ENCODE measurements at places on chromosomes 11 and 22.

- no peak for DNase-seq
Measured at GRCh38 chr22:48709976-48710375, 1117.7 kb downstream of the BRD1 start.

DNA sequence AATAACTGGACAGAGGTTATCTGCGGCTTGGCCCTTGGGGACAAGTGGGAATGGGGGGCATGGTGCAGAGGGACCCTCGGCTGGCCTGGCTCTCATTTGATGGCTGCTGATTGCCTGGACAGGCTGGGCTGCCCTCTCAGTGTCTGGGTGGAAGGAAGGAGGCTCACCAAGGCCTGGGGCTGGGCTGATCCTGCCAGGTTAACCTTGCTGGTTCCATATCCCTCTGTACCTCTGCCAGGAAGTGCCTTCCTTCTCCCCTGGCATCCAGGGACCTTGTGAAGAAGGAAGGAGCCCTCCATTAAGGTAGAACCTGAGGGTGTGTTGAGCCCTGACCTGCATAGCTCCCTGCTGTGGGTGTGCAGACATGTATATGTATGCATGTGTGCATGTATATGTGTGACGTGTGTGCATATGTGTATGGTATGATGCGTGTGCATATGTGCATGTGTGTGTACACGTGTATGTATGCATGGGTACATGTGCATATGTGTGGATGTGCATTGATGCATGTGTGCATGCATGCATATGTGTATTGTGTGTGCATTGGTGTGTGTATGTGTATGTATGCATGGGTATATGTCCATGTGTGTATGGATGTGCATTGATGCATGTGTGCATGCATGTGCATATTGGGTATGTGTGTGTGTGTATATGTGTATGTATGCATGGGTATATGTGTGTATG is 433.9 kb downstream of the TBC1D22A start:
- no peak for DNase-seq

- DNase-seq: no peak
Measured at GRCh38 chr11:46642627-46643335, 25.4 kb downstream of the ATG13 start.

DNA sequence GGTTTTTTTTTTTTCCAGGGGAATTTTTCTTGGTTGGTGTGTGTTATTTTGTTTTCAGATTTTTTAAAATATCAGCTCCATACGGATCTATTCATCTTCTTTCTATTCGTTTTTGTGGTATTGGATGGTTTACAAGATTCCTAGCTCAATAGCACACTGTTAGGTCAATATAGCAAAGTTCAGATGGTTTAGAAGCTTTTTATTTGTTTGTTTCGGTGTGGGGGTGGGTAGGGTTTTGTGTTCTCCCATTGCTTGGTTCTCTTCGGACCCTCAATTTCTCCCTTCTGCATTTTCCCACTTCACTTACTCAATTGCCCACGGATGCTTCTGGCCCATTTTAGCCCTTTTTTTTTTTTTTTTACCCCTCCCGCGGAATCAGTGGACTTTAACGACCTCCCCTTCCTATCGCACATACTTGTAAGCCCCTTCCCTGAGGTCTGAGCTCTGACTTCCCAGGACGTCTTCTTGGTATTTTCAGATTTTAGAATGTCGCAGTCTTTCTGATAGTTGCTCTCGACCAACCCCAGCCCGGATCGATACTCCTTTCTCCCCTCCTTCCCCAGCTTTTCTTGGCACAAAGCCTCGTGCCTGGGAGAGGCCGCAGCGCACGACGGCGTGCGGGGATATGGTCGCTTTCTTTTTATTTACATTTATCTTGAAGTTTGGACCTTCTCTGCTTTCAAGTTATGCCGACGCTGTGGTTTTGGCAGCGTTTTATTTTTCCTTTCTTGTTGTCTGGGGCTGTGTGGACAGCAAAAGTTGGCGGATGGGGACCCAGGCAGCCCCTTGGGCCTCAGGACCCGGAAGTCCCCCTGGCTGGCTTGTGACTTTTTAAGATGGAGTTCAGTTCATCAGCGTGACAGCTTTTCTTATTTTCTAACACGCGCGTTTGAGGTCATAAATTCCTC is 4.4 kb upstream of the SPDYC start:
- DNase-seq: no peak

DNA sequence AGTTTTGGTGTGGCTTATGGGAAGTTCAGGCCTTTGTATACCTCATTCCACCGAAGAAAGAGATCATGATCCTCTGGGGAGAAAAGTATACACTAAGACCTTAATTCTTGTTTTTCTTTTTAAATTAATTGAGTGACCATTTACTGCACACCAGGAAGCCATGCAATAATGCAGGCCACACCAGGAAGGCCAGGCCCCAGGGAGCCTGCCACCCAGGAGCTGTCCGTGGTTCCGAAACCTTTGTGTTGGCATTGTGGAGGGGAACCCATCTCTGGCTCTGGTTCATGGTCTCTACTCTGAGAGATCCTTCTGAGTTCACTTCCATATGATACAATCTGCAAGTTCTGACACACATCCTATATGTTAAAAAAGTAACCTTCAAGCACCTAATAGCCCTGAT is 291.8 kb downstream of the MIAT start:
- DNase-seq: no peak

DNA sequence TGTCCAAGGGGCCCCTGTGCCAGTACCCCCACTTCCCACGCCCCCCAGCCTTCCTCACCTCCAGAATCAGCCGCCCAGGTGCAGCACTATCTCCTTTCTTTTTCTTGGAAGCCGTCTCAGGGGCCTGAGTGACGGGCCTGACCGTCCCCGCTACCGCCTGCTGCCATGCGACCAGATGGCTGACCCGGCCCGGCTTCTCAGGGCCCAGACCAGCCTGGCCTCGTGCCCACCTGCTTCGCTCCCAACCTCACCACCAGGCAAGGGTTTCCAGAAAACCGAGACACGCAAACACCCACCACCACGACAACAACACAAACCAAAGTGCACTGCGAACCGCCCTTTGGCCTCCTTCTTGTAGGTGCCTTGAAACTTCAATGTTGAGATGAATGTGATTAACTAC is 39.1 kb downstream of the MACROD1 start:
- DNase-seq: no peak

DNA sequence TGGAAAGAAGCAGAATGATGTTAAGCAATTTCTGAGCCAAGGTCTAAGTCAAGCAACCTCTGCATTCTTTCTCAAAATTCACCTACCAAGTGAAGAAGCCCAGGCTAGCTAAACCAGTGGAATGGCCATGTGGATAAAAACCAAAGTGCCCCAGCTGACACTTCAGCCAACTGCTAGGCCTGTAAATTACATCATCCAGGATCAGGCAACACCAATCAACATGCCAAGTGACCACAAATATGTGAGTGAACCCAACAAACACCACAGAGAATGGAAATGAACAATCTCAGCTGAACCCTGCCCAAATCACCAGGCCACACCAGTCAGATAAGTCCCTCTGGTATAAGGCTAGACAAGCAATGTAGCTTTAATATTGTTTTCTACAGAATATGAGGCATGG is 25.1 kb upstream of the FJX1 start:
- DNase-seq: no peak

GRCh38 chr11:94673951-94674491 is 94.1 kb upstream of the AMOTL1 start:
- no peak for DNase-seq

DNA sequence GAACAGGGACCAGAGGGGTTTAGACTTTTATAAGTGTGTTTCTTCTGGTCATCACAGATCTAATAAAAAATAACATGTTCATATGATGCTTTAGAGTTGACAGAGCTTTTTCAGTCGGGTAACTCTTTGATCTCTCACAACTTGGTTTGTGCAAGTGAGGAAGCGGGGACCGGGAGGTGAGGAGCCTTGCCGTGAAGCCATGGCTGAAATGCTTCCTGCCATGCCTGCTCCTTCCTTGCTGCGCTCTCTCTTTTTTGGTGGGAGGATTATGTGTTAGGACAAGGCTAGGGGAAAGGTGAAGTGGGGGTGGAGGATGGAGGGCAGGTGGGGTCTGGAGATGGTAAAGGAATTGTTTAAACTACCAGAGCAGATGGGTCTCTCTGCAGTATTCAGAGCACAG is 23.8 kb downstream of the TEAD1 start:
- no peak for DNase-seq

DNA sequence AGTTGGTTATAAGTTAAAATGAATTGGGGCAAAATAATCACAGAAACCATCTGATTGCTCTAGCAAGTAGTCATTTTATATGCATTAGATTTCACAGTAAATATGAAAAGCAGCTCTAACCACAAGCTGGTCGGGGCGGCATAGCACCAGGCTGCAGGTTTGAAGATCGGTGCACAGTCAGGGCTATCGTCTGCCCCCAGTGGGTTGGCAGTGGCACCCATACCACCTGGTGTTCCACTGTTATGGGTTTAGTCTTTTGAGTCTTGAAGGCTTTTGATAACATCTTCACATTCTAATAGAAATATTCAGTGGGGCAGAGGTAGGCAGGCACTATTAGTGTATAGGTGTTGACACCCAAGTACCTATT is 62.1 kb downstream of the GRK3 start:
- DNase-seq: no peak

- DNase-seq: no peak
Measured at GRCh38 chr11:134581966-134582769, 170.1 kb upstream of the B3GAT1 start.

- peak; percentile 74 for DNase-seq
Measured at GRCh38 chr11:95248666-95249467, 17.9 kb upstream of the SESN3 start.

DNA sequence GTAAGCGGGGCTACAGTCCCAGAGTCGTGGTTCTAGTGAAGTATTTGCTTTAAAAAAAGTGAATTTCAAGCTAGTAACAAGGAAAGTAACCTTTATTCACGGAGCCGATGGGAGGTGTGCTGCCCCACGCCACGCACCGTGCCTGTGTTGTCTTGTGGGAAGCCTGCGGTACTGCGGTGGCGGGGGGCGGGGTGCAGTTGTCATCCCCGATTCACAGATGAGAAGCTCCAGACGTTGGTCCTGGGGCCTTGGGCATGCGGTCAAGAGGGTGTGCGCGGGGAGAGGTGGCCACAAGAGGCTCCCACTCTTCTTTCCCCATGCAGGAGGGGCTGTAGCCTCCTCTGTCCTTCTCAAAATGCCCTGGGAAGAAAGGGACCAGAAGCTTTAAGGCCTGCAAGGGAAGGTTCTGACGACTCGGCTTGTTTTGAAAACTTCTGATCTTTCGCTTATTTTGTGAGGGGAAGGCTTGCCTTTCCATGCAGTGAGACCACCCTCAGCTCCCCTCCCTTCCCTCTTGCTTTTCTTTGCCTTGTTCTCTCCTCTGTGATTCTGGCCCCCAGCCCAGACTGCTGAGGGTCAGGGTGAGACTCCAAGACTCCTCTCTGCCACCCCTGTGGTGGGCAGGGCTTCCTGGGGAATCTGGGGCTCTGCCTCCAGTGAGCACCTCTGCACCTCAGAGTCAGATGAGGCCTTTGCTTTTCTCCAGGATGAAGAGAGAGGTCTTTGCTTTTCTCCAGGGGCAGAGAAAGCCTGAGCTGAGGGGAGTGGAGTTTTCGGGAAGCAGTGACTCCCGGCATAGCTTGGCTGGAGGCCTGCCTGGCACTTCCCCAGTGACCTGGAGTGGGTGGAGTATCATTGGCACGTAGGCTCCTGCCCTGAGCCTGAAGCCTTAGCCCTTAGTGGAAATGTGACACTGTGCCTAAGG is 6.2 kb downstream of the GLB1L3 start:
- DNase-seq: no peak

DNA sequence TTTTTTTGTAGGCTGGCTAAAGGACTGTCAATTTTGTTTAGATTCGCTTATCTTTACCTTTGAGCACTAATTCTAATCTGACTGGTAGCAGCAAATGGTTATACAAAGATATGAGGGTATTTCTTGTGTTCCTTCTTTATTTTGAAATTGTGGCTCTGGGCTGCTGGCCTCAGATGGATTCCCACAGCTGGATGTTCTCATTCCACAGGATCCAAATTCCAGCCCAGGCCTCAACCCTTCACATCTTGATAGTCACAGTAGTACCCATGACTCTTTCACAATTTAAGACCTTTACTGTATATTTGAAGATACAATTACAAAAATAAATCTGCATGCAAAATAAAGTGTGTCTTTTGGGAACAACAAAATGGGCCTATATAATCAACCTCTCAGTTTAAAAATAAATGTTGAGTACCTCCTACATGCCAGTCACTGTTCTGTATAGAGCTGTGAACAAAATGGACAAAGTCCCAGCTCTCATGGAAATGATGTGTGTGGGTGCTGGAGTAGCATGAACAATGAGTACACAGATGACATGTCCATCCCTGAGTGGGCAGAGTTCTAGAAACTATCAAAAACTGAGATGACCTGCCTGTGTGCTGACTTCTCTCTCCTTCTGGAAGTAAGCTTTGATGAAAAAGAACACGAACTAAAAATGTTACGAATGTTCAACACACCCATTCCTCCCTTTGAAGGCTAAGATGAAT is 51.7 kb upstream of the FBXO3 start:
- no peak for DNase-seq

All from GM12878 (cell line).